ENCODE measurements at places on chromosomes 3 and 15. TPM values are rescaled to one million over a fixed set of nuclear protein-coding genes. Genes with fewer than 3 reads are reported as not detected.

Gene IMPDH2
- 153 TPM for total RNA-seq

Gene GALNT15
- 0.05 TPM for total RNA-seq

Gene GABRR3
- not detected for total RNA-seq

Gene SEC11A
- 329 TPM for total RNA-seq

Gene SLC51A
- not detected for total RNA-seq

Gene STIMATE
- total RNA-seq, result 7.5 TPM

Gene SGO1
- 15.4 TPM for total RNA-seq

Gene ACP3
- 0.10 TPM for total RNA-seq

Gene JAGN1
- total RNA-seq, result 106 TPM

Gene ANKRD63
- 0.46 TPM for total RNA-seq

Gene SLC22A13
- not detected for total RNA-seq

Gene C3orf20
- total RNA-seq, result 0.08 TPM

Measured in A549 treated with Hydrocortisone at 1 μM for 4 hours (cell line).